Activated T-cell treated with anti-CD3 and anti-CD28 coated beads for 4 hours (primary cell): ENCODE measurements at places on chromosomes 13 and 19.

DNA sequence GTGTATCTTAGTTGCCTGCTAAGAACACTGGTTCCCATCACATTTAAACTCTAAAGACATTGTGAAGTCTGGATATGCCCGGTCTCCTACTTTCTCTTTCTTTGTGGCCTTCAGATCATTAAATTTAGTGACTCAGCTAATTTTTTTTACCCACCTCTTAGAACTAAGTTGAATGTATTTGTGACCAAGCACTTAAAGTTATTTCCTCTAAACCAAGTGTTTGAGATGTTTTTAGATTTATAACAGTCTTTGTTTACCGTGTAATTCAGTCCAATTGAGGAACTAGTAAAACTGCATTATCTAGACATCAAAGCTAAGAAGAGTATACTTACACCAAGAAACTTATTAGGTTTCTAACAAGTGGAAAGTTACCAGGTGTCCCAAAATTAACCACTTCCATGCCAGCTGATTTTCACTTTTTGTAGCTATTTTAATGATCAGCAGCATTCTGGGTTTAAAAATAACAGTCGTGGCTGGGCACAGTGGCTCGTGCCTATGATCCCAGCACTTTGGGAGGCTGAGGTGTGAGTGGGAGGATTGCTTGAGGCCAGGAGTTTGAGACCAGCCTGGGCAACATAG, 53.1 kb downstream of the ARHGAP35 start:
- no peak for DNase-seq

DNA sequence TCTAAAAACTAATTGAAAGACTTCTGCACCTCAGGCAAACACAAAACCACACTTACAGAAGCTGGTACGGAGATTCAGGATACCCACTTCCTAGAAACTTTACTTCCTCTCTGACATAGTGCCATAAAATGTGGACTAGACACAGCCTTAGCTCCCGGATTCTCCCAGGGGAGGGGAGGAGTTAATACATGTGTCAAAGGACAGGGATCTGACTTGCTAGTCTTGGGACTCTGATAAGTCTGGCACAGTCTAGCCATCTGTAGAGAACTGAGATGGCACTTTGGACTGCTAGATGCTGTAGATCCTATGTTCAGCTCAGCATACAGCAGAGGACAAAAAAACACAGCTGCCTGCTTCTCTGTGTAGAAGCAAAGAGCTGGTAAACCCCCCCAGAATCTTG, 769.8 kb upstream of the MIR17HG start:
- no peak for DNase-seq

DNA sequence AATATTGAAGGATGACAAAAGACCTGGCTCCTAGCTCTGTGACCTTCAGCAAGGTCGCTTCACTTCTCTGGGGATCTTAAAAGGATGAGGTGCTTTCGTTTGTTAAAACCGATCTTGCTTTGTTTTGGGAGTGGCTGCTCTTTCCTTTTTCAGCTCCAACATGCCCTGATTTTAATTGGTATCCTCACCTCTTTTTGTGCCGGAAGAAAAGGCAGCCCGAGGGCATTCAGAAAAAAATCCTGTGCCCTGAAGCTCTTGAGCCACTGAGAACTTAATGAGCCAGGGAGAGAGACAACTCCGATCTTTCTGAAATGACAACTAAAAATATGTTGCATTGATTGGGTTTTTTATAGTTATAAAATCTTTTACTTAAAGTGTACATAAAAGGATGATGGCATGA, 19.4 kb downstream of the CLDN10 start:
- DNase-seq = no peak

GRCh38 chr13:71461892-71462291, 405.1 kb downstream of the DACH1 start:
- no peak for DNase-seq

GRCh38 chr13:111209613-111210012, 94.5 kb downstream of the ARHGEF7 start:
- DNase-seq = no peak

- DNase-seq = no peak
These were observed 46.1 kb upstream of the MAP3K10 start for GRCh38 chr19:40144947-40145748.

DNA sequence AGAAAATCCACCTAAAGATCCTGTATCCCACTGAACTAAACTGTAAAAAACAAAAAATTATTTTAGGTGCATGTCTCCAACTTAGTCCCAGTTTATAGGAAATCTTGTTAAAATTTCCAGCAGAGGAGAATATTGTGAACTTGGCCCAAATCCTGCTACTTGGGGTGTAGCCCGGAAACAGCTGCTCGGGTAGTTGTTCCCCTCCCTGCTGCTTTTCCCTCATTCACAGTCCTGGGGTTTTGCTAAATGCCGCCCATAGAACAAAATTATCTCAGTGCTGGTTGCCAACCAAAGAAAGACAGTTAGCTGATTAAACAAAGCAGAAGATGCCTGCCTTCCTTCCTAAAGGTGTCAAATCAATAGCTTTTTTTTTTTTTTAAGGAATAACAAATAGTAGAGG, 330.5 kb upstream of the KLF12 start:
- DNase-seq = no peak
